ENCODE measurements at places on chromosomes 7 and 10.

DNA sequence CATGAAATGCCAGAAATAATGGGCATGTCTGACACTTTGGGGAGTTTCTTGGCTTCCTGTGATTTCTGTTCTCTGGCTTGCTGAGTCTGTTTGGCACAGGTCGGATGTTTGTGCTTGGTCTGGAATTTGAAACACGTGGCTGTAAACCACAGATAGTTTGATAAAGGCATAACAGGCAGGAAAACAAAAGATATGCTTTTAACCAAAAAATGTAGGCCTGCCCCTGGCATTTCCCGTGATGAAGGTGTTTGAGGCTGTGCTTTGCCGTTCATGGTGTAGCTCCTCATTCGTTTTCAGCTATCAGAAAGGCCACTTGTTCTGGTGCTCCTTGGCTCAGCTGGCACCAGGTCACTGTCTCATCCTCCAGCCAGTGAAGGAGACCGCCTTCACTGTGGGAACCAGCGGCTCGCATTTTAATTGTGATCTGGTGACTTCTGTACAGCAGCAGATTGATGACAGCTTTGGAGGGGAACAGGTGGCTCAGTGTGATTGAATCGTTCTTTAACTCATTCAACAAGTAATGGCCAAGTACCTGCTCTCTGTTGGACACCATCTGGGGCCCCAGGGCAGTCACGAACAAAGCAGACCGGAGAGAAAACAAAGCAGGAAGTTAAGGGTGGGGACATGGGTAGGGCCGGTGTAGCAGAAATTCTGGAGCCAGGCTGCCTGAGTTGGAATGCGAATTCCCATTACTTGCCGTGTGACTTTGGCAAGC, 111.5 kb downstream of the CCNY start:
- no peak for DNase-seq

GRCh38 chr10:74888962-74889661, 62.7 kb downstream of the KAT6B start:
- no peak for DNase-seq

DNA sequence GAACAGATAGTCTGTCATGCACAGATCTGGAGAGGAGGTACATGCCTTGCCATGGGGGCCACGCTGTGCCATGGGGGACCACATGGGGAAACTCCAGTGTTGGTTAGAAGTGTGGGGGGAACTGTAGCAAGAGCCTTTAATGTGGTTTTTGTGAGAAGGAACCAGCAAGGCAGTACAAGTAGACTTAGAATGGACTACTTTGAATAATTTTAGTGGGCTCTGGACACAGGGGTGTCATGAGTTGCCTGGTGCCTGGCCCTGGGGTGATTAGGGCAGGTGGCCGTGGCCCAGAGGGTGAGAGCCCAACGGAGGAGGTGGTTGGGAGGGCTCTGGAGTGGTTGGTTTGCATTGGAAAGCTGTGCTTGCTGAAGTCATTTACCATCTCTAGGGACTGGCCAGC, 77.2 kb downstream of the CXCL12 start:
- DNase-seq, result peak; percentile 66

DNA sequence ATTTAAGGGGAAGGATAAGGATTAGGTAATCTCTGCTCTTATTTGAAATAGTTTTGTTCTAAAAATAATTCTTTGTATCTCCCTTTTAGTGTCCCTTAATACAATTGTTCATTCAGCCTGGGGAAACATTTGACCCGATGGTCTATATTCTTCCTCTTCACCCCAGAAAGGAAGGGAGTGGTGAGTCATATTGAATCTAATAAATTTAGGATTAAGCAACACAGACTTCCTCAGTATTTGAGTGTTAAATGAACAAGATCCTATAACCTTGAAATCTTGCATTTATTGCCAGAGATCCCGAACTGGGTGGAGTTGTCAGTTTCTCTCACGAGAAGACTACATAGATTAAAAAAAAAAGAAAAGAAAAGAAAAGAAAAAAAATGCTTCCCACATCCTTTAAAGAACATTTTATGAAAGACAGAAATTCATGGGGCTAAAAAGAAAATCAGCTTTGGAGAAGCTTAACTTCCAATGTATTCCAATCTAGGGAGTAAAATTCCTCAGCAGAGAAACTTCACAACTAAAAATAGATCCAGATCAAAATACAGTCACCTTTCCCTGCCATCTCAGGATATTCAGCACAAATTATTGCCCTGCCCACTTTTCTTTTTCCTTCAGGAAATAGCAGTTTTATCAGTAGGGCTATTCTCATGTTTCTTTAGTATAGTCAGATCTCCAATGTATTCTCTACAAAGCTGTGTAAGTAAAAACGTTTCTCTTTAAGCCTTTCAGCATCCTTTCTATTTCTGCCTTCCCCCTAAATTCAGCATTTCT, 82.2 kb downstream of the SEMA3D start:
- no peak for DNase-seq

- DNase-seq, result no peak
Observed at GRCh38 chr10:4840151-4840550, 14.1 kb downstream of the AKR1E2 start.

GRCh38 chr7:70387217-70387616, 744.7 kb upstream of the GALNT17 start:
- no peak for DNase-seq

DNA sequence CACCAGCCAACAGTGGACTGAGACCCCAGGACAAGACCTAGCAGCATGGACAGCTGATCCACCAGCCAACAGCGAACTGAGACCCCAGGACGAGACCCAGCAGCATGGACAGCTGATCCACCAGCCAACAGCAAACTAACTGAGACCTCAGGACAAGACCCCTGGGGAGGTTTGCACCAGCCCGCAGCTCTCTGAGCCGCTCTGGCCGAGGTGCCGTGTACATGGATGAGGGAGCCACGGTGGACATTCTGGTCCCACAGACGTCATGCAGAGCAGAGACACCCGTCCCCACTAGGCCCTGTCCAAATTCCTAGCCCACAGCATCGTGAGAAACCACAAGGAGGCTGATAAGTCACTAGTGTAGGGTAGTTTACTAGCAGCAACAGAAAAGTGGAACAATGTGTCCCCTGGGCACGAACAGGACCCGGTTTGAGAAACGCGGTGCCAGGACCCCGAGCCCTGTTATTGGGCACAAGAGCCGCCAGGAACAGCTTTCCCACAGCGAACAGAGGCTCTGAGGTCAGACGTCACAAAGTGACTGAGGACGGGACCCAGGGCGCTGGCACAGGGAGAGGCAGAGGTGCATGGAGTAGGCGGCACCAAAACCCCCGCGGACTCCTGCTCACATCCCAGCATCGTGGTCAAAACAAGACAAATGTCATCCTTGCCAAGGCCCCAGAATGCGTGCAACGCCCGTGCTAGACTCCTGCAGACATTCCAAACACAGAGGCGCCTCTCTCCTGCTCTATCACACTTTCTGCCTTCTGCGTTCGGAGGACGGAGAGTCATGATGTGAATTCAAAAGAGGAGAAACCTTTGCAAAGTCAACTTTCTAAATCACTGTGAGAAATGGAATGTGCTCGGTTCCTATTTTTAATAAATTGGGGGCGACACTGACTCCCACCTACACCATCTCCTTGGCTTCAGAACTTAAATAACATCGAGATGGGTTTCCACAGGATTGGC, 8.1 kb downstream of the STK32C start:
- DNase-seq, result no peak

DNA sequence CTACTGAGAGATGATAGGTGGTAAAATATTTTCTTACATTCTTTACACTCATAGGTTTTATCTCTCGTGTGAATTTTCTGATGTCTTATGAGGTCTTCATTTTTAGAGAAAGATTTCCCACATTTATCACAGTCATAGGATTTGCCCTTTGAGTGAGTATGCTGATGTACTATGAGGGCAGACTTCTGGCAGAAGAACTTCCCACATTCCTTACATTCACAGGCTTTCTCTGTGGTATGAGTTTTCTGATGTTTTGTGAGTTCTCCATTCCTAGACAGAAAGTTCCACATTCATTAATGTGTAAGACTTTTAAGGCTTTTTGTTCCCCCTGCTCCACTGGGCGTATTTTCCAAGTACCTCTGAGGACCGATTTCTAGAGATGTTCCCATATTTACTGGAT, 23.5 kb downstream of the ZNF25 start:
- no peak for DNase-seq

DNA sequence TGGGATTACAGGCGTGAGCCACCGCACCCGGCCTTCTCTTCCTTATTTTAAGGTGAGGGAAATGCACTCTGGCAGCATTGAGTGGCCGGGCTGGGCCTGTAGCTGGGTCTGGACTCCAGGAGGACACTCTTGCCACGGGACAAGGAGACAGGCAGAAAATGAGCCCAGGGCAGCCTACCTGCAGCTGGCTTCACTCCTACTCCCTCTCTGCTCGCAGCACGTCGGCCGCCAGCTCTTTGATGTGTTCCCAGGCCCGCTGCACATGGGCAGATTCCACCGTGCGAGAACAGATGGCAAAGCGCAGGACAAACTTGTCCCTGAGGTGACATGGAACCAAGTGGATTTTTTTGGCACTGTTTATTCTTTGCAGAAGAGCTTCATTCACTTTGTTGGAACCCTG, 12.9 kb upstream of the FIGNL1 start:
- DNase-seq, result no peak

GRCh38 chr7:633381-634018, 93.0 kb upstream of the DNAAF5 start:
- DNase-seq, result no peak

GRCh38 chr7:66140924-66141323, 26.3 kb downstream of the CRCP start:
- no peak for DNase-seq

- no peak for DNase-seq
Observed at GRCh38 chr10:52651293-52651692, 121.3 kb downstream of the MBL2 start.

DNA sequence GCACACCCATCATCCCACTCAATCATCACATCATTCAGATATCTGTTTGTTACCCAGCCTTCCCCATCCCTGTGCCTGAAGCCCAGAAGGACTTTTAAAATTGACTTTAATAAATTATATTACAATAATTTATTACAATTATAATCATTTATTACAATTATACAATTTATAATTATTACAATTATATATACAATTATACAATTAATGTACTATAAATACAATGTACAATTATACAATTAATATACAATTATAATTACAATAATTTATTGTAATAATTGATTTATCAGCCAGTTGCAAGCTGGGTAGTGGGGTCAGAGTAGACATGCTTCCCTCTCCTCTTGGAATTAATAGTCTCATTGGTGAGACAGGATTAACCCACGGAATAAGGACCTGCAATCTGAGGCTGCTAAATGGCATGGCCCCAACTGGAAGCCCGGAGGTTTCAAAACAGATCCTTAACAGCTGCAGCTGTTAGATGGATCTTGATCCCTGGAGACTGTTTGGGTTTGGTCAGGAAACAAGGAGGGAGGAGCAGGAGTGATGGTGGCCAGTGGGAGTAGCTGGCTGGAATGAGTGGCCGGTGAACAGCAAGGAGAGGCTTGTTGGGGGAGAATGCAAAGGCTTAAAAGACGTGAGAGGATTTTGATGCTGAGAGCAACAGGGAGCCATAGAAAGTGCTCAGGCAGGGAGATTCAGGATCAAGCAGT, 402.8 kb upstream of the PODXL start:
- DNase-seq, result no peak

DNA sequence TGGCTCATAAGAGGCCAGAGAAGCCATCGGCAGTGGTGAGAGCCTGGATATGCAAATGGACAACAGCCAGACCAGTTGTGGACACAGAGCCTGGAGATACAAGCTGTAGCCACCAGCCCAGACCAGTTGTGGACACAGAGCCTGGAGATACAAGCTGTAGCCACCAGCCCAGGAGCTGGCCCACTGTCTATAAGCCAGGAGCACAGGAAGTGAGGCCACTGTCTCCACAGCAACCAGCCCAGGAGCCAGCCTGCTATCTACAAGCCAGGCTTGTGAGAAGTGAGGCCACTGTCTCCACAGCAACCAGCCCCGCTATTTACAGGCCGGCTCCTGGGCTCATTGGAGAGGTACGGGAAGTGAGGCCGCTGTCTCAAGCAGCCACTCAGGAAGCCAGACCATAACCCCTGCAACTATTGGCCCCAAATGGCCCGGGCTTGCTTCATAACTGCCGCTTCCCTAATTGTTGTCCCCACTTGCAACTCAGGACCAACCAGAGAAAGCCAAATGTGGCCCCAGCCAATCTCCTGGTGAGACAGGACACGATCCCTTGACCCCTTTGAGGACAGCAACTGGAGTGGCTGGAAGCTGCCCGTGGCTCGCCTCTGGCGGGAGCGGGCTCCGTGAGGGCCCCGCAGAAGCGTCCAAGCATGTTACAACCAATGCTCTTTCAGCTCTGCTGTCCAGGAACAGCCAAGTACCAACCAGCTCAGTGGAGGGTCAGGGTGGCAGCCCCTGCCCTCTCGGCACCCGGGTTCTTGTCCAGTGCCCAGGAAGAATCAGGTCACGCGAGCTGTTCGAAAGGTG, 44.1 kb upstream of the CNPY1 start:
- peak; percentile 76 for DNase-seq

DNA sequence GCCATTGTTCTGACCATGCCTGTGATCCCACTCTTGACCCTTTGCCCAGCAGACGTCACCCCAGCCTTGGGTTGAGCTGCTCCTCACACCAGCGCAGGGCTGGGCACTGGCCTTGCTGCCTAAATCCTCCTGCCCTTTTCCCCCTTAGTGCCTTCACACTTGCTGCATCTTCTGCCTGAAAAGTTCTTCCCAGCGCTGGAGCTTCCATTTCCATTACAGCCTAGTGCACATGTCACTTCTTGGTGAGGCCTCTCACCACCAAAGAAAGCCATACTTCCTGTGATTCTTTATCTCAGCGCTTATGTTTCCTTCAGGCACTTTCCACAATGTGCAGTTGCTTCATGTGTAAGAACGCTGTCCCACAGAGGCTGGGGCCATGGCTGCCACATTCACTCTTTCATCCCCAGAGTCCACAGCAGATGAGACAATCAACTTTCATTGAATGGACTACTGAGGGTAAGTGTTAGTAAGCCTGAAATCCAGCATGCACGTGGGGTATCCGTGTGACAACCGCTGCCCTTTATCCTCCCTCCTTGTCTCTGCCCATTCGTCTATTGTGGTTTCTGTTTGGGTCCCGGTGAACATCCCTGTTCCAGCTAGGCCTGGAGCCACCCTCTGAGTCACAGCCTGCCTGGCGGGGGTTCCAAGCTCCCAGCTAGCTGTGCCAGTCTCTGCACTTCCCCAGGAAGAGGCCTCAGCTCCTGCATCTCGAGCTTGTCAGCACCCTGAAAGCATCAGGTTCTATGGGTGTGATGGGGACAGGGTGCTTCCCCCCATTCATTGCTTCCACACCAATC, 37.3 kb downstream of the ADRA2A start:
- no peak for DNase-seq

DNA sequence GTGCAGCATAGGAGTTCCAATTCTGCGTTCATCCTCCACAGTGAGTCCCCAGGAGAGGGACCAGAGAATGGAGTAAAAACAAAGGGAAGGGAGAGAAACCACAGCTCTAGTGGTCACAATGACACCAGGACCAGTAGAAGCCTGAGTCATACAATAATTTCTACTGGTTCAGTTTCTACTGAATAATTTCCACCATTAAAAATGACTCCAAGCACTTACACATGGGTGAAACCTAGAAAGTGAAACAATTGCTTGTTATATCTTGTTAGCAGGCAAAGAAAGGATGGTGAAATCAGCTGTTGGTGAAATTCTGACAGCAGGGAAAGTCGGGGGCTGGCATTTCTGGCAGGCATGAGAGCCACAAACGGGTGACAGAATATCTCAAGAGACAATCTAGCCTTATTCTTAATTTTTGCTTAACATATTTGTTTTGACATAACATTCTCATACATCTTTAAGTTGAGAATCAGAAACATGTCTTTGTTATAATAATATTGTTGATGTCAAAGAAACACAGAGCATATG, 1065.8 kb upstream of the C7orf33 start:
- no peak for DNase-seq
